ENCODE measurements at places on chromosomes 3 and 15. TPM values are rescaled to one million over a fixed set of nuclear protein-coding genes. Genes with fewer than 3 reads are reported as not detected.

Gene STOML1
- 45.3 TPM for total RNA-seq

Gene KCNMB2
- not detected for total RNA-seq

Gene FXR1
- total RNA-seq: 145 TPM

Gene NRG4
- 1.1 TPM for total RNA-seq

Gene CPNE9
- total RNA-seq: not detected

Gene GOLGA6L10
- total RNA-seq: not detected

Gene STT3B
- 123 TPM for total RNA-seq

Gene SLC24A5
- not detected for total RNA-seq

Gene FOXL2
- total RNA-seq: not detected

Gene CLN6
- 29.5 TPM for total RNA-seq

Gene SLC15A2
- total RNA-seq: not detected

Gene IMPG2
- under 0.01 TPM for total RNA-seq

Gene MAP6D1
- total RNA-seq: not detected

Gene GRAMD1C
- total RNA-seq: 2.5 TPM

Gene EBLN2
- total RNA-seq: 0.79 TPM

Gene PLA2G4B
- total RNA-seq: 0.20 TPM

Gene NEK10
- 4.7 TPM for total RNA-seq

Gene GADL1
- not detected for total RNA-seq

Gene CEP63
- total RNA-seq: 15.3 TPM

Gene WNT7A
- not detected for total RNA-seq

Gene SCN11A
- total RNA-seq: not detected

Gene SPTBN5
- total RNA-seq: 2.4 TPM

Gene MRPL47
- 101 TPM for total RNA-seq

Gene CORO2B
- total RNA-seq: 7.9 TPM

Gene CKMT1B
- total RNA-seq: not detected

Gene FEZF2
- total RNA-seq: not detected

Gene ADAMTS17
- total RNA-seq: not detected

Gene IVD
- total RNA-seq: 25.6 TPM

Gene SEMA6D
- 14.1 TPM for total RNA-seq

Gene STRIT1
- not detected for total RNA-seq

Gene GCSAM
- total RNA-seq: not detected

Gene RHOV
- total RNA-seq: 0.49 TPM

Gene CTXN2
- not detected for total RNA-seq

Gene GRK7
- not detected for total RNA-seq

Gene MTHFS
- total RNA-seq: 225 TPM

Gene IRAK2
- total RNA-seq: 6.1 TPM

Gene SLC9A9
- 0.20 TPM for total RNA-seq

Gene IGF1R
- total RNA-seq: 24.6 TPM

Gene CSNK1G1
- total RNA-seq: 12.7 TPM

Gene WNT5A
- 21.7 TPM for total RNA-seq

Gene NECTIN3
- total RNA-seq: 36.9 TPM

Data from MG63 (cell line).